ENCODE measurements at places on chromosomes 1 and 21.

- DNase-seq: no peak
These were observed 74.8 kb downstream of the MTR start for GRCh38 chr1:236869911-236870310.

DNA sequence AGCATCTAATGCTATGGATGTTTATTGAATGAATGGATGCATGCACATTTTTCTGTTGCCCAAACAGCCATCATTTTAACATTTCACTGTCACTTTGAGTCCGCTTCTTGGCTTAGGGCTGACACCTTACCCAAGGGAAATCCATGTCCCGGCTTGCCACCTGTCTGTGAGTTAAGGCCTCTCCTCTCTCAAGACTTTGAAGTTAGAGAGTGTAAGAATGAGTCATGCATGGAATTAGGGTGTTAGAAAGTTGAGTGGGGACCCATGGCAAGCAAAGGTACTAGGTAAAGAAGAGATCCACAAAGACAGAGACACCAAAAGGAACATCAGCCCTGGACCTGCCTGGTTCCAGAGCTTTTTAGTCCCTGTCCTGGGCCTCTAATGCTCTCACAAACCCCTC is 35.1 kb downstream of the ATP1A1 start:
- DNase-seq: no peak

- no peak for DNase-seq
These were observed 42.8 kb downstream of the CAPN9 start for GRCh38 chr1:230790026-230790425.

DNA sequence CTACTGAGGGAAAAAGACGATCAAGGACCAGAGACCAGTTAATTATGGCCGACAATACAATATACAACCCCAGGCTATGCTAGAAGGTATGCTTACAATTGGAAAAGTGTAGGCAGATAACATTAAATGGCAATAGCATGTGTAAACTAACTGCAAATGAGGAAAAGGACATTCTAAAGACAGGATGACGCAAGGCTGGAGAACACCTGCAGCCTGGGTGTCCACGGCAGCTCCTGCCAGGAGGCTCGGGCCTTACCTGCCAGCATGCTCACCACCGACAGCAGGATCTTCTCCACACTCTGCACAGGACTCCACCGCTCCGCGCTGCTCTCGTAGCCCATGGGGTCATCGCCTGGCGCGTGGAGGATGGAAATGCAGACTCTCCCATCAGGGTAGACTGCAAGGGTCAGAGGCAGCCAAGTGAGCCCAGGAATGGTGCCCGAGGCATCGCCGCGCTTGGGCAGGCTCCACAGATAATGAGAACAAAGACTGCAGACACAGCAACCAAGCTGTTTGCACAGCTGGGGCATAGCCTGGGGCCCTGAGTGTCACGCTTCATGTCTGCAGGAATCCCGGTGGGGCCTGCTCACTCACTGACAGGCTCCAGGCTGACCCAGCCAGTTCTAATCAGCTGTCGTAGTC is 28.2 kb downstream of the UBE2G2 start:
- no peak for DNase-seq

DNA sequence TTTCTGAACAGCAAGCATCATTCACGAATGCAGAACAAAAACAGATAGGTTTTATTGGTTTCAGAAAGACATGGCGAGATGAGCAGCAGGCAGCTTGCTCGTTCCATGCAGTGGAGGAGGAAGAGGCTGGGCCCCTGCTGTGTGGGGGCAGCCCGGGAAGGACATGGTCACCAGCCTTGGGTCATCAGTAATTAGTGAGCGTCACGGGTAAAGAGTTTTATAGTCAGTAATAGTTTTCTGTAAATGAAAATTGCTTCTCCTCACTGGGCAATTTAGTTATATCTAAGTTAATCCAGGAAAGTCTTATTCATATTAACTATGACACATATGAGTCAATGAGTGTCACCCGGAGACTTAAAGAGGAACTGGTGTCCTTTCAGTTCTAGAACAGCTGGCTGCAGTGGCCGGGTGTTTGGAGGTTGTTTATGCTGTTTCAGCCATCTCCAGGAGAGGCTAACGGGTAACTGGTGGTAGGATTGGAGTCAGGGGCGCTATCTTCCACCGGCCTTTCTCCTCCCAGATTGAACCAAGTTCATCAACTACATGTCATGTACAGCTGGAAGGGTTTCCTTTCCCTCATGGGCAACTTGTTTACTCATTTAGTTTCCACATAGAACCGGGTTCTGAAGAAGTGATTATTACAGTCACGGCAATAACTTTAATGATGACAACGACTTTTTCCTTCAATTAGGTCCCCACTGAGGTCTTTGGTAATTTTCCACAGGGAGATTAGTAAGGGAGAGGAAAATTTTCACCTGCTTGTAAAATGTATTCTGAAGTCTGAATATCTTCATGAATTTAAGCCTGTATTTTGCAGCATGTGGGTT is 34.6 kb upstream of the SLC45A1 start:
- no peak for DNase-seq

GRCh38 chr1:202856014-202856413 is 32.9 kb downstream of the RABIF start:
- DNase-seq: no peak

GRCh38 chr21:25999921-26000582 is 170.5 kb downstream of the APP start:
- DNase-seq: no peak

GRCh38 chr1:60228041-60228491 is 154.5 kb upstream of the C1orf87 start:
- DNase-seq: no peak

DNA sequence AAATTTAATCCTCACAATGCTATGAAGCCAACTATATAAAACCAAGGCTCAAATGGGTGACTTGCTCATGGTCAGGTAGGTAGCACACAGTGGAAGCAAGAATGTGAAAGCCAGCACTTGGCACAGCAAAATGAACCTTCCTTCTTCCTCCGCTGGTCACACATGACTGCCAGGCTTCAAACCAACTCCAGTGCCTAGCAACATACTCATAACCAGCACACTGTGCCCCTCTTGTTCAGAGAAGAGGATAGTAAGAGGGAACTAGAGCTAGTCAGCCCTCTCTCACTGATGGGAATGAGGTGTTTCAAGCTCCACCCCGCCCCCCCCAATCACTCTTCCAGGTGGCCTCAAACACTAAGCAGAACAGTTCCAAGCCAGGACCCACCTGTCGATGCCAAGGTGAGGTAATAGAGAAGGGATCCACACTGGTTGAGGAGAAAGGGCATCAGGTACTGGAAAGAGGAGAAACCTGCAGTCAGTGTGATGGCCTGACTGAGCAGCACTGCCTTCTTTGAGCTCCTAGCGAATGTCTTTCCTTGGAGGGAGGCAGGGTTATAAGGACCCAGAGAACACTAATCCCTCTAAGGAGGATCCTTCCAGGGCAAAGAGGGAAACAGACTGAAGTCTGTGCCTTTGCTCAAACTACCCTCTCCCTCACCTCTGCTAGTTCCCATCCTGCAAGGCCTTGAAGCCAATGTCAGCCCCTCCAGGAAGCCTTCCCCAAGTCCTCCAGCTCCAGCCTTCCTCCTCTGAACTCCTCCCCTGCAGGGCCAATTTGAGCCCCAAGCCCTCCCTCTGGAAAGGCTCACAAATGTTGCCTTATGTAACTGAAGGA is 1.2 kb downstream of the TMEM234 start:
- DNase-seq: no peak

GRCh38 chr1:5989731-5990271 is 2.4 kb downstream of the NPHP4 start:
- no peak for DNase-seq

- DNase-seq: no peak
These were observed 117.3 kb downstream of the UCHL5 start for GRCh38 chr1:192941722-192942411.

- no peak for DNase-seq
These were observed 537.8 kb downstream of the SMYD3 start for GRCh38 chr1:245969283-245969682.

- no peak for DNase-seq
These were observed 51.8 kb downstream of the WDR4 start for GRCh38 chr21:42827588-42827987.

- no peak for DNase-seq
These were observed 2.6 kb downstream of the CROCC start for GRCh38 chr1:16924216-16924918.

- no peak for DNase-seq
These were observed 1.2 kb upstream of the MR1 start for GRCh38 chr1:181032535-181032934.

Data from stimulated activated CD8-positive, alpha-beta memory T cell treated with anti-CD3 and anti-CD28 coated beads, Interleukin-4, amount 100 ng/mL, for 1 hour (primary cell).